ENCODE measurements at places on chromosomes 3 and 15.
A peak's percentile ranks its signal among the peaks of the same experiment; 100 is the strongest.

DNA sequence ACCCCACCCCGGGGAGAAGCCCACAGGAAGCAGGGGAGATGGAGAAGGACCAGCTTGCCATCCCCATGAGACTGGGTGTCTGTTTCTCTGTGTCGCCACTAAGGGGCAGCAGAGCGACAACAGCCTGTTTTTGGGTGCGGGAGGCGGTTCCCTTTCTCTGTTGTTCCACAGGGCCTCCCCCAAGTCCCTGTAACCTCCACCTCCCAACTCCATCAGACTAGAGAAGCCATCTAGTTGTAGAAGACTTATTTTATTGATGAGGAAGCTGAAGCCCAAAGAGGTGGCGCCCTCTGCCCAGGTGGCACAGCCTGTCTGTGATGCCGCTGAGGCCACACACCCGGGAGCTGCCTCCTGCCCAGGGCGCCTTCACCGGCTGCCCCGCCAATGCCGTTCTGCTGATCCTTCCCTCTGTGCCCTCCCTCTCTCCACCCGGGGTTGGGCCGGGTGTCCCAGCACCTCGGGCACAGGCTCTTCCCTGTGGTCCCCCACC is 3.9 kb upstream of the CCDC9B start:
- DNase-seq, result peak; percentile 62

GRCh38 chr3:183300996-183301562 is 48.0 kb downstream of the B3GNT5 start:
- no peak for DNase-seq

DNA sequence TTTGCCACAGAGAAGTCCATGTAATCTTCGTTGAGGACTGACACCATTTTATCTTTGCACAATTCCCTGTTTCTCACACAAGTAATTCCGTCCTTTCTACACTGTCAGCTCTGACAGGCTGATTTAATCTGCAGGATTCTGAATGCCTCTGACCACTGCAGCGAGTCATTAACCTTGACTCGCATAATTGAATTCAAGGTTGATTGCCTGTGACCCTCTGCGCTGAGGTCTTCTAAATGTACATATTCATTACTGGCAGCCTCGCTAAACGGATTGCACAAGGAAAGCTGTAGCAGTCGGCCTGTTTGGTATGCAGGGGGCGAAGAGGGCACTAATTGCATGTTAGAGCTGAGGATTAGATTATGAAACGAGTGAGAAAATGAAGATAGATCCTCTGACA is 147.8 kb downstream of the SHOX2 start:
- DNase-seq, result no peak

DNA sequence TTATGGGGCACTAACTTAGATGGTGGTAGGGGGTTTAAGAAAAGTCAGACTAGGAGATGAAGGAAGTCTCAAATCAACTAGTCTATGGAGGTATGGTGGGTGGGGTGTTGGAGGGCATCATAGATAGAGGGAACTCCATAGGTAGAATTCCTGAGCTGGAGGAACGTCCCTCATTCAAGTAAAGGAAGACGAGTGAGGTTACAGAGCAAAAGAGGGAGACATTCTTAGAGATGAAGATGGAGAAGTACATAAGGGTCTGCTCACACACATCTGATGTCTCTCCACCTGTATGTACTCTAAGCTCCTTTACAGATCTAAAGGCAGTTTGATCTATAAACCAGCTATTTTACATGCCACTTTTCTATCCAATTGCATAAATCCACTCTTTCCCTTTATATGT is 1.4 kb downstream of the PLSCR1 start:
- DNase-seq, result no peak

DNA sequence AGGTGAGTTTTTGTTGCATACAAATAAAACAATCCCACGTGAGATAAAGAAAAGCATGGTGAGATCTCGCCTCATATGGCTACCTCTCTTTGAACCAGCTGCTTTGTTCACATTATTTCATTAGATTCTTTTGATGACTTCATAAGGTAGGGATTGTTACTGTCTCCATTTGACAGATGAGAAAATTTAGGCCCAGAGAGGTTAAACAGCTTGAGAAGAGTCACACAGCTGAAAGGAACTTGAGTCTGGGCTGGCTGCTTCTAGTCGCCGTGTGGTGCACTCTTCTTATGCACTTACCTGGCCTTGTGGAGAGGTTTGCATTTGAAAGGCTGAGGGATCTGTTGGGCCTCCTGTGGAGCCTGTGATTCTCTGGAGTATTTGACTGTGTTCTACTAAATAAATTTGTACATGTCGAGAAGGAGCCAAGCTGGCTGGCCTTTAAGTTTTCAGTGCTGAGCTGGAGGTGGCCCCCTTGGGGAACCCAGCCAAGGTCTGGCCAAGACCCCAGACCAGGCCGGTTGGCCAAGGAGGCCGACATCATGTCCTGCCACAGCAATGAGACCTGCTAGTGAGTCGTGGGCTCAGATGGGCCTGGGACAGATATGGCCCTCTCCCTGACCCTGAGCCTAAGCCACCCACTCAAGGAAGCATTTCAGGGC is 125.1 kb downstream of the SMAD6 start:
- DNase-seq, result no peak

- DNase-seq, result peak; percentile 24
These were observed 849 bp upstream of the HDAC11 start for GRCh38 chr3:13479332-13479581.

Measured in activated T-cell treated with anti-CD3 and anti-CD28 coated beads for 4 hours (primary cell).